Stimulated activated CD4-positive, alpha-beta T cell treated with anti-CD3 and anti-CD28 coated beads, Interleukin-1b, Interleukin-23, amount 100 ng/mL, for 1 hour (primary cell): ENCODE measurements at places on chromosomes 2 and 18.

DNA sequence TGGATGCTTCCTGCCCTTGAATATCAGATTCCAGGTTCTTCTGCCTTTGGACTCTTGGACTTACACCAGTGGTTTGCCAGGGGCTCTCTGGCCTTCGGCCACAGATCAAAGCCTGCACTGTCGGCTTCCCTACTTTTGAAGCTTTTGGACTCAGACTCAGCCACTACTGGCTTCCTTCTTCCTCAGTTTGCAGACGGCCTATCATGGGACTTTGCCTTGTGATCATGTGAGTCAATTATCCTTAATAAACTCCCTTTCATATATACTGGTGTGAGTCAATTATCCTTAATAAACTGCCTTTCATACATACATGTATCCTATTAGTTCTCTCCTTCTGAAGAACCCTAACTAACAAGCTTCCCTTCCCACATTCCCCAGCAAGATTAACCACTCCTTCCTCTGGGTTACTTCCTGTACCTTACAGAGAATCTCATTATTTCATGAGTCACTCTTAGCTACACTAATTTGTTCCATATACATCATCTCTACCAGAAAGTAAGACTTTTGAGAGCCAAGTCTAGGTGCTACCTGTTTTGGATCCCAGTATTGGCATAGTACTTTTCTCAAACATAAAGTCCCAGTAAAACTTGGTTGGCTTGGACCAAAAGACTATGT is 31.3 kb upstream of the LRATD1 start:
- no peak for DNase-seq

- no peak for DNase-seq
Measured at GRCh38 chr2:158182676-158183295, 81.1 kb downstream of the UPP2 start.

DNA sequence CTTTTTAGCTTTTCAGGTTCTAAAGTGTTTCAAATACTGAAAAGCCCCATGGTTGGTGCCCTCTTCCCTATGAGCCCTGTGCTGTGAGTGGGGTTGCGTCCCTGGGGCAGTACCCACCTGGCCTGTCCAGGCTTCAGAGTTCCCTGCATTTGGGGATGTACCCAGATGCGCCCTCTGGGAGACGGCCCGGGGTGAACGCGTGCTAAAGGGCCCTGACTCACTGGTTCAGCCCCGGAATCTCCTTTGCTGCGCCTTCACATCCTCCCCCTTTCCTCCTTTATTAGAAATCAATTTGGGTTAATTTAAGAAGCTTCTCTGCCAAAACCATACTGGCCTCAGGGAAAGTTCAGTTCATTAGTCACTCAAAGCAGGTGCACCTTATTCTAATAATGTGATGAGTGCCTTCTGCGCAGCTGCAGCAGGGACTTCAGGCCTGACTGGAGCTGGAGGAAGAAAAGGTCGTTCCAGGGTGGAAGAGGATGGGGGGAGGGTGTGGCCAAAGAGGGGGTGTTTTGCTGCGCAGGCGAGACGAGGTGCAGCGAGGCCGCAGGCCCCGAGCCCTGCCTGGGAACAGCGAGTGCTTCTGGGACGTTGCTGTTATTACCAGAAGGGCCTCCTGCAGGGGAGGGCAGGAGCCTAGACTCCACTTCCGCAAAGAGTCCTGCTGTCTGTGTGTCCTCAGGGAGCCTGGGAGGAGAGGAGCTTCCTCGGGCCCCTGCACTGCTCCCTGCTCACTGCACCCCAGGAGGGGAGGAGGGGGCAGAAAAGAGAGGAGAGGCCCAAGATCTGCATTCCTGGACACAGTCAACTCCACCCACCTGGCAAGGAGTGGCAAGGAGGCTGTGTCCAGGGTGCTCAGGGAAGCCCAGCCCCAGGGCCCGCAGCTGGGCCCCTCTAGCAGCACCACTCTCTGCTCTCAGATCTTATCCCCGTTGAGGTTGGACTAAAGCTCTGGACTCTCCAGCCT is 223.2 kb upstream of the PXDN start:
- no peak for DNase-seq

GRCh38 chr2:65663831-65664407 is 231.5 kb upstream of the SPRED2 start:
- DNase-seq: no peak

GRCh38 chr2:2748399-2749205 is 417.5 kb upstream of the MYT1L start:
- DNase-seq: no peak

DNA sequence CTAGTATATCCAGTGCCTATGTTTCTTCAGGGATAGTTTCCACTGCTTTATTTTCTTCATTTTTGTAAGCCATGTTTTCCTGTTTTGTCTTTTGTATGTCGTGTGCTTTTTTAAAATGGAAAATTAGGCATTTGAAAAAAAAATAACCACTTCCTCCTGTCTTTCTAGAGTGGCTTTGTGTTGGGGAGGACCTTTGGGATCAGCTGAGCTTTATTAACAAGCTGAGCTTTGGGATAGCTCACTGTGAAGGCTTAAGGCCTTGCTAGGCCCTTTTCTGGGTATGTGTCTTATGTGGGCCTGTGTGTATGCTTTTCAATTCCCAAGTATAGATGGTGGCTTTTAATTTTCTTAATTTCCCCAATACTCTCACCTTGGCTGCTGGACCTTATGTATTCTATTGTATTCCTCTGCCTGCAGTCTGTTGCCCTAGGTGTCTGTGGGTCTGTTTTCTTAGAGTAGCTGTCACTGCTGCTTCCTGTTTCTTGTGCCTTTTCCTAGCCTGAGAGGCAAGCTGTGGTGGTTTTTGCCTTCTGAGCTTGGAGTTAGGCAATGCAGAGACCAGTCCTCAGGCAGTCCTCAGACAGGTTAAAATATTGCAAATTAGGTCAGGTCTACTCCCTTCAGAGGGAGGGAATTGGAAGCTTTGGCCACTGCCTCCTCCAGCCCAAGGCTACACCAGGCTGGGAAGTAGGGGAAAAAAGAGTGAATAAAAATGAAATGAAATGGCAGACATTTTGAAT is 134.7 kb downstream of the LDLRAD4 start:
- no peak for DNase-seq
